ENCODE measurements at places on chromosomes 2 and 18. TPM values are rescaled to one million over a fixed set of nuclear protein-coding genes. Genes with fewer than 3 reads are reported as not detected.

LRP2 gene
- not detected for total RNA-seq

CHRNA1 gene
- total RNA-seq: not detected

PLA2R1 gene
- total RNA-seq: 15.4 TPM

TRIB2 gene
- total RNA-seq: 35.1 TPM

KATNAL2 gene
- total RNA-seq: 4.6 TPM

WDR12 gene
- 23.8 TPM for total RNA-seq

PNPT1 gene
- 24.0 TPM for total RNA-seq

LIMS4 gene
- total RNA-seq: 1.4 TPM

ACTR3 gene
- 265 TPM for total RNA-seq

ASXL3 gene
- total RNA-seq: 1.8 TPM

CCDC74A gene
- total RNA-seq: 13.8 TPM

OTX1 gene
- 0.12 TPM for total RNA-seq

TYW5 gene
- 3.7 TPM for total RNA-seq

TRIM43 gene
- not detected for total RNA-seq

L3MBTL4 gene
- under 0.01 TPM for total RNA-seq

EMILIN1 gene
- total RNA-seq: 319 TPM

TACR1 gene
- total RNA-seq: 0.08 TPM

ASB18 gene
- total RNA-seq: not detected

CYP26B1 gene
- 2.9 TPM for total RNA-seq

CTAGE1 gene
- not detected for total RNA-seq

CNGA3 gene
- under 0.01 TPM for total RNA-seq

ACADL gene
- total RNA-seq: 0.83 TPM

SLC9A4 gene
- not detected for total RNA-seq

AFF3 gene
- total RNA-seq: 0.08 TPM

LRPPRC gene
- total RNA-seq: 34.6 TPM

PRKCE gene
- total RNA-seq: 9.9 TPM

EPHA4 gene
- 7.1 TPM for total RNA-seq

SERPINB11 gene
- 0.12 TPM for total RNA-seq

SLC11A1 gene
- total RNA-seq: 0.12 TPM

GPR39 gene
- 0.98 TPM for total RNA-seq

ACMSD gene
- not detected for total RNA-seq

CD8B gene
- not detected for total RNA-seq

IL18R1 gene
- total RNA-seq: 1.1 TPM

DNAH6 gene
- total RNA-seq: not detected

ARHGAP15 gene
- not detected for total RNA-seq

RAPH1 gene
- total RNA-seq: 16.5 TPM

GAREM2 gene
- total RNA-seq: 1.1 TPM

CGREF1 gene
- total RNA-seq: 15.8 TPM

TIMM21 gene
- 29.5 TPM for total RNA-seq

USP14 gene
- 17.4 TPM for total RNA-seq

REV1 gene
- total RNA-seq: 36.4 TPM

HSPD1 gene
- total RNA-seq: 169 TPM

RNF125 gene
- total RNA-seq: 0.35 TPM

RELCH gene
- 25.6 TPM for total RNA-seq

SLC39A6 gene
- total RNA-seq: 69.2 TPM

RAPGEF4 gene
- 0.90 TPM for total RNA-seq

UPP2 gene
- total RNA-seq: not detected

C2orf69 gene
- total RNA-seq: 3.7 TPM

MATN3 gene
- total RNA-seq: 1.1 TPM

FNDC4 gene
- total RNA-seq: 31.8 TPM

EFHD1 gene
- 0.23 TPM for total RNA-seq

SOWAHC gene
- total RNA-seq: 6.0 TPM

CPS1 gene
- total RNA-seq: 28.2 TPM

ONECUT2 gene
- under 0.01 TPM for total RNA-seq

KCNF1 gene
- total RNA-seq: not detected

FEV gene
- not detected for total RNA-seq

LYPD6B gene
- not detected for total RNA-seq

CRYGC gene
- not detected for total RNA-seq
